Midbrain (tissue), 1 donor: ENCODE measurements at places on chromosomes 6 and 20.

DNA sequence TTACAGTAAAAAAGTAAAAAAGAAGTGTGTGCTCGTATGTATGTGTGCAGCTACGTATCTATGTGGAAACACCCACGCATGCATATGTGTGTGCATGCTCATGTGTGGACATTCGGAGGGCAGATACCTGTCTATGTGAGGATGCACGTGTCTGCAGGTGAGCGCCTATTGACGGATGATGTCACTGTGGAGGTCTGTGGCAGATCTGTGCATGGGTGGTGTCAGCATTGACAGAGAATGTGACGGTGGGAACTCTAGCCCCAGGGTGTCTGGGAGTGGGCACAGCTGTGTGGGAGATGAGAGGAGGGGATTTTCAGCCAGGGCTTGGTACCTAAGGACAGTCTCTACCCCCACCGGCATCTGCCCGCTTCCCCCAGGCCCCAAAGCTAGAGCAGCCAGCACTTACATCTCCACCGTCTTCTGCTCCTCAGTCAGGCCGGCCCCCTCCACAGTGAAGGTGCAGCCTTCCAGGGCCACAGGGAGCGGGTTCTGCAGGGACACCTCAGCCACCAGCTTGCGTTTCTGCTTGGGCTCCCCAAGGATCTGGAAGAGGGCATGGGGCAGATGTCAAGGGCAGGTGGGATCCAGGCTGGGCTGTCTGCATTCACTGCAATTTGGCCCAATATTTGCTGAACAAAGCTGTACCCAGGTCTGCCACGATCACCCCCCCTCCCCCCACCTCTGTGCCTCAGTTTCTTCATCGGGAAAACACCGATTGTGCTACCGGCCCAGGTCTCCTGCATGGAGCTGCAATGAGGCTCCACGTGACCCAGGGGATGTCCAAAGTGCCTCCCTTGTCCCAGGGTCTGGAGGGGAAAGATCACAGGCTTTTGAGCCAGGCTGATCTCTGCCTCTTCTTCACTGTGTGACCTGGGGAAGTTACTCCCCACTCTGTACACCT, 34.1 kb downstream of the TGM2 start:
- DNase-seq = no peak

GRCh38 chr20:22307409-22307808, 277.0 kb downstream of the FOXA2 start:
- DNase-seq = no peak

DNA sequence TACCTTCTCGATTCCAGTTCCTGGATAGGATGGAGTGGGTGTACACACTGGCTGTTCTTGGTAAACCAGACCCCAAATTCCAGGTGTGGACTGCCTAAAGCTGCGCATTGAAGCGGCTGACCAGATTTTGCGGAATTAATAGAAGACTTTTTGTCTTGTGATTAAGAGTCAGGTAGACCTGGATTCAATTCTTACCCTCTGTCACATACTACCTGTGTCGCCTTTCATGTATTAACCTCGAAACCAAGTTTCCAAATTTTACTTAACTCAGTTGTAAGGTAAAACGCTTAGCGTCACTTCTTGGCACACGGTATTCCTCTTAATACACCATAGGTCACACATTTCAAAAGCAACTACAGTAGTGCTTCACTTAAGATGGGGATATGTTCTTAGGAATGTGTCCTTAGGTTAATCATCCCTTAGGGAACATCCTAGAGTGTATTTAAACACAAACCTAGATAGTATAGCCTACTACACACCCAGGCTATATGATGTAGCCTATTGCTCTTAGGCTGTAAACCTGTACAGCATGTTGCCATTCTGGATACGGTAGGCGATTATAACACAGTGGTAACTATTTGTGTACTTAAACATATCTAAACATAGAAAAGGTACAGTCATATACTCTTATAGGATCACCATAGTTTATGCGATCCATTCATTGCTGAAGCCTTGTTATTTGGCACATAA, 733 bp upstream of the GOPC start:
- DNase-seq = no peak

DNA sequence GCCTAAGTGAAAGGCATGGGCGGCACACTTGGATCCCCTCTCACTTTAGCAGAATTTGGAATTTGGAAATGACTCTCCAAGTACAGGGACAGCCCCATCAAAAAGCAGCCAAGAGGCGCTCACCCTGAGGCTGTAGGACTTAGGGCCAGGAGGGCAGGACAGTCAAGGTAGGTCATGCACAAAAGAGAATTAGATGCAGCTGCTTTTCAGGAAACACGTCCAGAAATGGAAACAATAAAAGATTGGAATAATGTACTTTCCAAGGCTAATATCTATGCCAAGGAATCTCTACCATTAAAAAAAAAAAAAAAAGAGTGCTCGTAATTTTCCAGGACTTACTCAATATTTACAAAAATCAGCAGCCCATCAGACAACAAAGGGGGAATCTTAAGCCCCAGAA, 19.9 kb downstream of the PREP start:
- no peak for DNase-seq

DNA sequence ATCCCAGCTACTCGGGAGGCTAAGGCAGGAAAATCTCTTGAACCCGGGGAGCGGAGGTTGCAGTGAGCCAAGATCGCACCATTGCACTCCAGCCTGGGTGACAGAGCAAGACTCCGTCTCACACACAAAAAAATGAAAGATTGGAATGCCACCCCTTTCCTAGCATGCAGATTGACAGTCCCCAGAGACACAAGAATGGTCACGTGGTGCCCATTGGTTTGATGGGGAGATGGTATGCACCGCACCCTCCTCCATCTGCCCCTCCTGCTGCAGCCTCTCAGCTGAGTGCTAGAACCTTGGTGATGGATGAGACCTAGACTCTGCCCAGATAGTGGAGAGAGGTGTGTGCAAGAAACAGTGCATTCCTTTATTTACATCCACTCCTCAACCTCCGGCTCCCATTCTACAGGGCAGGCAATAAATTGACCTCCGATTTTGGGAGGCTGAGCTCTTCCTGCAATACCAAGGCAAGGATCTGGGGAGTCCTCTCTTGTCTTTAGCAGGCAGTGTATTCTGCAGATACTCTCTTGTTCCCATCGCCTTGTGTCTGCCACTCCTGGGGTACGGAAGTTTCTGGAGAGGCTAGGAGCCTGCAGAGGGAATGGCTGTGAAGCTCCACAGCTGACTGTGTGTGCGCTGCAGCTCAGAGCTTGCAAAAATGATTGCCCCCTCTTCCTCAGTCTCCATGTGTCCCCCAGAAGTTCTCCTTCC, 1.1 kb upstream of the RNF24 start:
- no peak for DNase-seq

- no peak for DNase-seq
These were observed 8.5 kb upstream of the TRIM40 start for GRCh38 chr6:30127238-30128093.

GRCh38 chr6:70028246-70028645, 161.9 kb downstream of the COL19A1 start:
- no peak for DNase-seq

GRCh38 chr6:110037726-110038295, 59.7 kb downstream of the GPR6 start:
- peak; percentile 2 for DNase-seq

- DNase-seq = no peak
These were observed 38.7 kb downstream of the C6orf132 start for GRCh38 chr6:42103753-42104094.
